ENCODE measurements at places on chromosomes 13 and 19.

DNA sequence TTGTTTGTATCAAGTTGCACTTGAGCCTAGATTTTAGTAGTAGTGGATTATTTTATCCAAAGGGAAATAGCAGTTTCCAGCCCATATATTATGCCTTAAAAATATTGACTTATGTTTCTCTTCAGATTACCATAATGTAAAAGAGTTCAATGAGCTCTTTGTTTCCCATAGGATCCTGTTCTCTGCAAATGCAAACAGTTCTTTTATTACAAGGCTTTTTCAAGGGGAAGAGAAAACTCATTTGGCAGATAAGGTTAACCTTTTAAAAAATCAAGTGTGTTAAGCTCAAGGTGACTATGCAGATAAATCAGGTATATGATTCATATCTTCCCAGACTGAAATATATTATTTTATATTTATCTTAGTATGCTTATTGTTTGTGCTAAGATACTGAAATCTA lies 961.2 kb upstream of the SPRY2 start:
- no peak for DNase-seq

DNA sequence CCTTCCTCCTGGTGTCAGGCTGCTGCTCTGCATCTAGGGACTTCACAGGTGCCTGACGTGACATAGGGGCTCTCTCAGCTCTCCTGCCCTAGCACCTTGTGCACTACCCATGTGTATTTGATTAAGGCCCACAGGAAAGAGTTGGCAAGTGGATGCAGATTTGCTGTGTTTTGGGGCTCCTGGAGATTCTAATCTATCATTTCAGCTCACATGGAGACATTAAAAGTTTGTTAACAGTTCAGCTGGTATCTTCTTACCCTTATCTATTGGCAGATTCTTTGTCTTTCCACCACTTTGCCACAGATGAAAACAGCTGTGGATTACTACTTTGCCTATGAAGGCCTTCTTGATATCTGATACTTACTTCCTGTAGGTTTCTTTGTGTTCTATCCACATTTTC lies 41.9 kb downstream of the WASF3 start:
- DNase-seq: no peak

DNA sequence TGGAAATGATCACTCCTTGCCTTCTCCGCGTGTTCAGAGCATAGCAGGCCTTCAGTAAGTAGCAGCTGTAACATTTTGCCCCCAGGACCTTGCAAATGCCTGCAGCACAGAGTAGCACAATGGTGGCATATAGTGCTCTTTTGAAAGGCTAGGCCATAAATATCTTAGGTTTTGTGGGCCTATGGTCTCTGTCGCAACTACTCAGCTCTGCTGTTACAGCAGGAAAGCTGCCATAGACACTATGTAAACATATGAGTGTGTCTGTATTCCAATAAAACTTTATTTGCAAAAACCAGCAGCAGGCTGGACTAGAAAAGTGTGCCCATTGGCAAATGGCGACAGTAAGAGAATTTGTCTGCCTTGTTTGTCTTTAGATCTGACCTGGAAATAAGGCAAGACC lies 9.4 kb downstream of the ITPKC start:
- no peak for DNase-seq

GRCh38 chr19:32200312-32201038 lies 144.9 kb upstream of the ZNF507 start:
- DNase-seq: no peak

Measured in stimulated activated CD8-positive, alpha-beta memory T cell treated with anti-CD3 and anti-CD28 coated beads, Interleukin-15, amount 100 ng/mL, for 1 hour (primary cell).